Renal cortical epithelial cell (primary cell): ENCODE measurements at places on chromosomes 2 and 18. TPM values are rescaled to one million over a fixed set of nuclear protein-coding genes. Genes with fewer than 3 reads are reported as not detected.

Gene LAMA1
- total RNA-seq: 2.3 and 4.3 TPM in 2 replicates

Gene KIF5C
- total RNA-seq: 0.69 and 2.1 TPM in 2 replicates

GRCh38 chr2:197274349-197274748, 36.2 kb downstream of the ANKRD44 start:
- no peak for DNase-seq

DNA sequence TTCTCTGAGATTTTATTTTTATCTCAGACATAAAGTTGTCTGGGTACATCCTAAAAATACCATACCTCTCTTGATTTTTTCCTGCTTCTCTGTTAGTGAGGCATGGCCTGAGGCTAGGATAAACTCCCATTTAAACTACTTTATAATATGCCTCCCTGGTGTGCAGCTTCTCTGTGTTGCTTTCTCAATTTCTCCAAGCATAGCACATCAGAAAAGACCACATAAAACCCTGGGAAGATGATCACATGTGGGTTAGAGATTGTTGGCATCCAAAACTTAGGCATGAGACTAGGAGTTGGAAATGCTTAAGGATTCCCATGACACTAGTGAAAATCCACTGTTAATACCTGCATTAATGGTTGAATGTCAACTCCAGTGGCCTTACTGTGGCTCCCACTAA, 254.6 kb downstream of the RND3 start:
- no peak for DNase-seq

DNA sequence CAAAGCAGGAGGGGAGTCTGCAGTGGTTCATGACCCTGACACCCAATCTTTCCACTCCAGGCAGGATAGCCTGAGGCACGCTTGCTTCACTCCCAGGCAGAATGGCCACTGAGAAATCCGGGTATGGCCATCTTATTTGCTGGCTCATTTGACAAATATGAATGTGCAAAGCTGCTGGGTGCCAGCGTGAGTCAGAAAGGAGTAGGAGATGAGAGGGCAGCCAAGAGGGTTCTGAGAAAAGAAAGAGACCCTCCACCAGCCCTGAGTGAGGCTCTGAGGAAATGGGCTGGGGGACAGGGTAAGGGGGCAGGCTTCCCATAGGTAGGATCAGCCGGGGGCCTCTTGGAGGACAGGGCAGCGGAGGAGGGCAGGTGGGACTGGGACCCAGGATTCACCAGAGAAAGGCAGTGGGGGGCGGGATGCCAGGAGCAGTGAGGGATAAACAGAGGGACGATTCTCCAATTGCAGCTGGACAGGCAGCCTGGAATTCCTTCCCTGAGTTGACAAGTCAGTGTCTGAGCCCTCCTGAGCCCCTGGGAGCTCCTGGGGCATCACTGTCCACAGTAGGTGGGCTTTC, 15.2 kb downstream of the RAMP1 start:
- peak; percentile 56 for DNase-seq

- peak; percentile 99 for DNase-seq
Measured at GRCh38 chr18:55833543-55833942, 245.6 kb upstream of the TCF4 start.

- DNase-seq: peak; percentile 32
Measured at GRCh38 chr2:25939257-25939668, 43.0 kb downstream of the KIF3C start.

- DNase-seq: no peak
Measured at GRCh38 chr2:143399631-143400069, 270.4 kb downstream of the ARHGAP15 start.
